ENCODE measurements at places on chromosomes 6 and 20.

DNA sequence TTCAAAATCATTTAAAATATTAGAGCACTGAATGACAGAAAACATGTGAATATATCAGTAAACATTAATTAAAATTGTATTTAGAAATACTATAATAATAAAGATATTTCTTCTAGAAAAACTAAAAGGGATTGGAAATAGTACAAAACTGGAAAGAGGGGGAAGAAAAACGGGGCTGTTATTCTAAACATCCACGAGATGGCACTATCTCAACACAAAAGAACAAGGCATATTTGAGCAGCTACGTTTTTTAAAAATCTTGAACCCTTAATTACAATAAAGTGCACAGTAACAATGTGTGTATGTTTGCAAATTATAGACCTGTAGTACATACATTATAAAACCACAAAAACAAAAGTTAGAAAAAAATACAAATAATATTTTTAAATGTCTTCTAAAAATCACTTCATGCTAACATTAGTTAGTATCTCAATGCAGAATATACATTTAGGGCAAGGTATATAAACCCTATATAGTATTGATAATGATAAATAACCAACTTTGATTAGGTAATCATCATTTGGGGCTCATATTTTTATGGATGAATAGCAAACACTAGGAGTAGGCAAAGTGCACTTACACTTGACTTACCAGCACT, 42.5 kb upstream of the PNISR start:
- DNase-seq: peak; percentile 59

DNA sequence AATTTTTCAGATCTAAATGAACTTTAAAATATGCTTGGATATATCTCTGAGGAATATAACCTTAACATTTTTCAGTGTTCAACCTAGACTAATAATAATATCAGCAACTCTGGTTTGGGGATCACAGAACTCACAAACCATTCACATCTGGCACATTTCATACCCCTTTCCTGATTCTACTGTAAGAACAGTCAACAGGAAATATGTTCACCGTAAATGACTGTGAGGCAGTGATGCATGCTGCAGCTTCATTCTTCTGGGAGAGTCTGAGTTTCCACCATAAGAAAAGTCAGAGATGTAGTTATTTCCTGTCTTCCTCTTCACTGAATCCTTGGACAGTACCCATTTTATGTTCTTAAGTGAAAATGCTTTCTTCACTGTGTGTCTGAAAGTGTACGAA, 134.2 kb upstream of the IFNGR1 start:
- DNase-seq: no peak

- no peak for DNase-seq
These were observed 754 bp downstream of the TNF start for GRCh38 chr6:31575952-31576685.

- no peak for DNase-seq
These were observed 270.8 kb downstream of the CDKAL1 start for GRCh38 chr6:20805021-20805420.

- DNase-seq: no peak
These were observed 255.5 kb downstream of the TBC1D7 start for GRCh38 chr6:13072686-13073347.

GRCh38 chr20:688809-689212, 13.2 kb upstream of the SCRT2 start:
- no peak for DNase-seq

DNA sequence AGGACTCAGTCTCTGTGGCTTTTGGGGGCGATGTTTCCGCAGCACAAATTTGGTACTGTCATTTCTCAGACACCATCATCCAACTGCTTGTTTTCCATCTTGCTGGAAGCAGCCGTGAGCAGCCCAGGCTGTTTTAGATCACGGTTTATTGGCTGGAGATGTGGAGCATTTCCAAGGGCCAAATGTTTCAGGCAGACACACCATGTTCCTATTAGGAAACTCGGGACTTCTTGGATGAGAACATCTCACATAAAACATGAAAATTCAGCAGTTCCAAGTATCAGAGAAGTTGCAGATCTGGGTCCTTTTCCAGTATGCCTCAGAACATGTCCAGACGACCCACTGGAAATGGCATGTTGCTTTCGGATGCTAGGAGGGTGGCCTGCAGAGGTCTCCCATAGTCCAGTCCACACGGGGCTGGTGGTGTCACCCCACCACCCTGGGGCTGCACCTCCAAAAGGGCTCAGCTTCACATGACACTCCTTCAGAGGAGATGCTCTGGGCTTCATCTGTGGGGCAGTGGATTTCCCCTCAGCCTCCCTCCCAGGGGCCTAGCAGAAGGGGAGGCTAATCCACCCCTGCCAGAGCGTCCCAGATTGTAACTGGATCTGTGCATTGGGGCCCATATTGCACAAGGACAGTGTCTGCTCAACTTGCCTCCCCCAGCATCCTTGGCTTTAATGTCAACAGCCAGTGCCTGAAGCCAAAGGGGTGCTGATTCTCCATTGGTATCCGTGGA, 176.3 kb downstream of the SCP2D1 start:
- no peak for DNase-seq

DNA sequence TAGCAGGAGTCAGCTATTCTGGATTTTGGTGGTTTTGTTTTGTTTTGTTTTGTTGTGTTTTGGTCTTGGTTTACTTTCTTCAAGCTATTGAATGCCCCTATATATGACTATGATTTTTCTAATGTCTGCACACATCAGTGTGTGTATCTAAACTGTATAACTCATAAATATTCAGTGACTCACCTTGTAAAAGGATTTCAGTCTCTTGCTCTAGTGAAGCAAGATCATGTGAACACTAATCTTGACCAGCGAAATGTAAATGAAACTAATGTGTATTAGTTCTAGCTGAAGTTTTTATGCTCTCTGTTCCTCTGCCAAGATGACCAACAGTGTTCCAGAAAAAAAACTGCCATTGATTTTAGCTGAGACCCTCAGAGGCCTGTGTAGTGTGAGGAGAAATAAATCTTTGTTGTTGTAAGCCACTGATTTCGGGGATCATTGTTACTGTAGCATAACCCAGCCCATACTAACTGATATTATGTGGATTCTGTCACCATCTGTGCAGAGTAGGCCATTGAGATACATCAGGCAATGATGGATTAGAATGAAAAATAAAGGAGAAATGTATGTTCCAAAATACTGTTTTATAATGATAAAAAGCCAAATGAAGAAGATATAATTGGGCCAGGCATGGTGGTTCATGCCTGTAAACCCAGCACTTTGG, 11.5 kb upstream of the BTBD9 start:
- DNase-seq: no peak

- DNase-seq: no peak
These were observed 34.0 kb downstream of the GNAS start for GRCh38 chr20:58886546-58886945.

DNA sequence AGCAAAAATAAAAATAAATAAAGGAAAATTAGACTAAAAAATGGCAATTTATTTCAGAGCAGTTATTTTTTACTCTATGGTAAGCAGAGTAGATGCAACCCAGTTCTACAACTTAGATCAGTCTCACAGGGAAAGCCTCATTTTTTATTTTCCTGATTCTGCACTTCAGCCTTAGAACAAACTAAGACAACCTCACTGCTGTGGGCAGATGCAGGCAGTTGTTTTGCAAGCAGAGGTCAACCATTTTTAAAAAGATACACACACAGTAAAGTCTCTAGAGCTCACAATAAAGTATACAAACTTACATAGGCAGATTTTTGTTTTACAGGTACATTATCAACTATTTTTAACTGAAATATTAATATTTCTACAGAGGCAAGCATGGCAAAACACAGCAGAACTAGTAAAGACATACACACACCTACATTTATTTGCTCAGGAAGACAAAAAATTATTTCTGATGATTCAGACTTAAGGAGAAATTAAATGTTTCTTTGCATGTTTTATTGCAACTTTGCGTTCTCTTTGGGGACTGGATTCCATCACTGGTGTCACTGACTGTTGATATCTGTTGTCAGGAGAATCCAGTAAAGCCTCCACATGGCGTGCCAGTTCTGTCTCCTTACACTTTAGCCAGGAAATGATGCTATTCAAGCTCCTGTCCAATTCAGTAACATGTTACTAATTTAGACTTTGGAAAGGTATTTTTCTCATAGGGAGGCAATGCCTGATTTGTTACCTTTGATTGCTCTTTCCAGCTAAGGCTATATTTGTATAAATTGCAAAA, 102.7 kb downstream of the TRDN start:
- DNase-seq: no peak

GRCh38 chr6:88177961-88178464, 11.9 kb upstream of the CNR1 start:
- peak; percentile 36 for DNase-seq

- DNase-seq: no peak
These were observed 9.7 kb downstream of the MAPRE1 start for GRCh38 chr20:32829311-32830005.

GRCh38 chr6:67433124-67433523, 1202.0 kb upstream of the ADGRB3 start:
- no peak for DNase-seq
